ENCODE measurements at places on chromosomes 7 and 10. TPM values are rescaled to one million over a fixed set of nuclear protein-coding genes. Genes with fewer than 3 reads are reported as not detected.

Gene CEP55
- polyA plus RNA-seq, result 31.3 TPM

Gene ARHGAP12
- 39.5 TPM for polyA plus RNA-seq

Gene WDR86
- polyA plus RNA-seq, result 16.5 TPM

Gene LHFPL3
- 1.3 TPM for polyA plus RNA-seq

Gene HOGA1
- 2.2 TPM for polyA plus RNA-seq

Gene MEOX2
- polyA plus RNA-seq, result 224 TPM

Gene TRIM73
- polyA plus RNA-seq, result 4.6 TPM

Gene TLL2
- 0.47 TPM for polyA plus RNA-seq

Gene ANXA8
- 1.5 TPM for polyA plus RNA-seq

Gene AMPH
- polyA plus RNA-seq, result 11.4 TPM

Gene LBX1
- polyA plus RNA-seq, result 0.75 TPM

Gene NUTM2E
- 0.43 TPM for polyA plus RNA-seq

Gene FASTK
- 51.4 TPM for polyA plus RNA-seq

Gene CDHR1
- 0.10 TPM for polyA plus RNA-seq

Gene CPN1
- polyA plus RNA-seq, result not detected

Gene LRRC61
- polyA plus RNA-seq, result 16.2 TPM

Gene RNF32
- 5.1 TPM for polyA plus RNA-seq

Gene RPS24
- polyA plus RNA-seq, result 3,432 TPM

Gene CUL1
- polyA plus RNA-seq, result 58.9 TPM

Gene CLEC2L
- polyA plus RNA-seq, result 0.32 TPM
